ENCODE measurements at places on chromosomes 2 and 18. TPM values are rescaled to one million over a fixed set of nuclear protein-coding genes. Genes with fewer than 3 reads are reported as not detected.

Gene ATG4B
- 73.5 TPM for total RNA-seq

Gene OXER1
- total RNA-seq = not detected

Gene CYTIP
- total RNA-seq = 0.64 TPM

- no peak overlapping the region for H3K27ac ChIP-seq
- H3K4me1 ChIP-seq = no peaks in the 10 kb centered on the region
- no peak for DNase-seq
- H3K27me3 ChIP-seq = peaks cover 3% of the 10 kb centered on the region
- no peak overlapping the region for H3K4me3 ChIP-seq
- no peaks in the 10 kb centered on the region for H3K36me3 ChIP-seq
These were observed 249.9 kb downstream of the PLCL1 start for GRCh38 chr2:198054299-198054698.

DNA sequence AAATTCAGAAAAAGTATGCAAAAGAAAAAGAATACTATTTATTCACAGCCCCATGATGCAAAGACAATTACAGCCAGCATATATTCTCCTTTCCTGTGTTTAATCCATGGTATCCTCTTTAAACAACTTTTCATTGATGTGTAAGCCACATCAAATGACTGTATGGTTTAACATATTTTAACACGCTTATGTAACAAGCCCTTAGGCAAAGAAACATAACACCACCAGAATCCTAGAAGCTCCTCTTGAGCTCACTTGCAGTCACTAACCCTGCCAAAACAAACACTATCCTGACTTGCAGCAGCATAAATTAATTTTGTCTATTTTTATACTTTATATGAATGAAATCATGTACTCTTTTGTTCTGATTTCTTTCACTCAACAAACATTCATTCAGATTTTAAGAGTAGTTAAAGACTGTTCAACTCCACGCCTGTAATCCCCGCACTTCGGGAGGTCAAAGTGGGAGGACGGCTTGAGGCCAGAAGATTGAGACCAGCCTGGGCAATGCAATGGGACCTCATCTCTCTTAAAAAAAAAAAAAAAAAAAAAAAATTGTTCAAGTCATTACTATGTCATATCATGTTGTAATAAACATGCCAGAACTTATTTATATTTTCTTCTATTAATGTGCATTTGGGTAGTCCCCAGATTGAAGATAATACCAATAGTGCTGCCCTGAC, 226.3 kb downstream of the NBAS start:
- H3K27me3 ChIP-seq = no peaks in the 10 kb centered on the region
- H3K4me3 ChIP-seq = no peak overlapping the region

- DNase-seq = no peak
- H3K4me1 ChIP-seq = peaks cover 14% of the 10 kb centered on the region
- H3K36me3 ChIP-seq = peaks cover 32% of the 10 kb centered on the region
- H3K4me3 ChIP-seq = no peak overlapping the region
- peak overlapping the region; percentile 96 for H3K27ac ChIP-seq
- no peaks in the 10 kb centered on the region for H3K27me3 ChIP-seq
These were observed 16.6 kb upstream of the PCBP1 start for GRCh38 chr2:70070542-70071268.

DNA sequence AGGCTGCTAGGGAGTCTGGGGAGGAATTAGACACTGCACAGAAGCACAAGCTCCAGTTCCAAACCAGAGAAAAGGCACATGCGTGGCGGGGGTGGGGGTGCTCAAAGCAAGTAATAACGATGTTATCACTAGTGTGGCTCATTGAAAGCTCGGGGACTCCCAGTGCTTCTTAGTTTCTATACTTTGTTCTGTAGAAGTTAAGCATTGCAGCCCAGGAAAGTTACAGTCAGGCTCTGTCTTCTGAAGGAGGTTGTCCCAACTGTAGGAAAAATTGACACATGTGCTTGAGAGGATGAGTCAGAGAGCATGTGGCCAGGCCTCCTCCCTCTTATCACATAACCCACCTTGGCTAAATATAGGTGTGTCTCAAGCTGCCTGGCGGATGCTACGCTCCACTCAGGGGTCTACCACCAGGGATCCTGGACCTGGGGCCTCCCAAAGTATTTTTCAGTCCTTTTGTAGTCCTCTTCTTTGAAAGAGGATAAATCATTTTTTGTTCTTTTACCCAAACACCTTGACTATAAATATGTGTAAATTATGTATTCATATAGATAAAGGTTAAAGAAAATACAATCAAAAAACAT, 3.8 kb downstream of the GALNT5 start:
- peak overlapping the region; percentile 64 for H3K27ac ChIP-seq
- H3K4me1 ChIP-seq = peaks cover 73% of the 10 kb centered on the region
- DNase-seq = no peak
- H3K36me3 ChIP-seq = no peaks in the 10 kb centered on the region
- no peaks in the 10 kb centered on the region for H3K27me3 ChIP-seq
- H3K4me3 ChIP-seq = peak overlapping the region; percentile 20

Gene MREG
- 2.8 TPM for total RNA-seq

DNA sequence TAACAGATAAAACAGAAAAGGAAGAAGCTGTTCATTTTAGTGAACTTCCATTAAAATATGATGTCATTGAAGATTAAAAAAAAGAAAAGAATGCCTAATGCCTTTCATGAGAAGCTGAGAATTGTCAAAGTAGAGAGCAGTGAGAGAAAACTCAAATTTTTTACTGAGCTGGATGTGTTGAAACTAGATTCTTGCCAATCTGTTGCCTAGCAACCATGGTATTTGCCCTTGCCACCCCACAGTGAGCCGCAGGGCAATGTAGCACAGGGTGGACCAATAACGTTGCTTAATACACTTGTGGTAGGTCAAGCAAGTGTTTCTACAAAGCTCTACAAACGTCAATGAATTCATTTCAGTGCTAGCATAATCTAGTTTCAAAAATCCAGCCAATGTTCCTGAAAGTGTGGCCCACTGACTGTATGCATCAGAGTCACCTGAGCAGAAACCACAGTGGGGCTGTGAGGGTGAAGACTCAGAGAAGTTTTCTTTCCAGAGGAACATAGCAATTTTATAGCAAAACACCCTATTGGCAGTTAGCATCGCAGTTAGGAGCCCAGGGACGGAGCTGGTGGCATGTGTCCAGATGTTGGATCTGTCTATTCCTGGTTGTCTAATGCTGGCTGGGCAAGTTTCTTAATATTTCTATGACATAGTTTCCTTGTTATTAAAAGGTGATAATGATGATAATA, 132.2 kb downstream of the DOCK10 start:
- peak overlapping the region; percentile 53 for H3K4me3 ChIP-seq
- H3K36me3 ChIP-seq = no peaks in the 10 kb centered on the region
- no peaks in the 10 kb centered on the region for H3K27me3 ChIP-seq
- H3K4me1 ChIP-seq = peaks cover 40% of the 10 kb centered on the region
- DNase-seq = peak; percentile 94

Gene COL6A3
- total RNA-seq = 143 TPM

GRCh38 chr2:43194121-43194869, 32.1 kb downstream of the ZFP36L2 start:
- no peaks in the 10 kb centered on the region for H3K27me3 ChIP-seq
- peaks cover 15% of the 10 kb centered on the region for H3K4me1 ChIP-seq
- H3K36me3 ChIP-seq = no peaks in the 10 kb centered on the region
- H3K27ac ChIP-seq = no peak overlapping the region
- DNase-seq = no peak

All from osteocyte (in vitro differentiated cells).